ENCODE measurements at places on chromosomes 4 and X.

GRCh38 chr4:73178389-73178788 lies 80.2 kb downstream of the ANKRD17 start:
- no peak for DNase-seq

DNA sequence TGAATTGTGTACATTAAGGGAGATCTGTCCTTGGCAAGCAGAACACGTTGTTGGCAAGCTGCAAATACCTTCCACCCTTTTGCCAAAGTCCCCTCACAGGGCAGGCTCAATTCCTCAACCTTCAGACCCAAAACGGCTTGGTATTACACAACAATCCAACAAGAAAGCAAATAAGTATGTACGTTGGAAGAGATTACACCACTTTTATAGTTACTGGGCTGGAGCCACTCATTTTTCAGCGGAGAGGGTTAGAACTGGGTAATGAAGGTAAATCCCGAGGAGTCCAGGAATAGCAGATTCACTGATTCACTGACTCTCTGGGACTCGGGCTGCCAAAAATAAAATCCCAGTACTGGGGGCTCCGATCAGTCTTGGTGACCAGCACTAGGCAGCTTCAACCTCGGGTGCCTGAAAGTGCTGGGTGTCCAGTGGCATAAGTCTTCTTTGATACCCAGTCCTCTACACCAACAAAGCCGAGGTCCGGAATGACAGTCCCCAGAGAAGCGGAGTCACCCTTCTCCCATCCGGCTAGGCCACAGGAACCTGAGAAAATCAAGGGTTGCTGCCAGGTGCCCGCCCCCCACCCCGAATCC lies 587 bp downstream of the TIMM8A start:
- no peak for DNase-seq

- no peak for DNase-seq
Measured at GRCh38 chr4:127936974-127937373, 28.0 kb downstream of the MFSD8 start.

GRCh38 chr4:73417342-73417741 lies 13.3 kb downstream of the ALB start:
- no peak for DNase-seq

GRCh38 chrX:87805829-87806490 lies 288.4 kb downstream of the KLHL4 start:
- DNase-seq = no peak

DNA sequence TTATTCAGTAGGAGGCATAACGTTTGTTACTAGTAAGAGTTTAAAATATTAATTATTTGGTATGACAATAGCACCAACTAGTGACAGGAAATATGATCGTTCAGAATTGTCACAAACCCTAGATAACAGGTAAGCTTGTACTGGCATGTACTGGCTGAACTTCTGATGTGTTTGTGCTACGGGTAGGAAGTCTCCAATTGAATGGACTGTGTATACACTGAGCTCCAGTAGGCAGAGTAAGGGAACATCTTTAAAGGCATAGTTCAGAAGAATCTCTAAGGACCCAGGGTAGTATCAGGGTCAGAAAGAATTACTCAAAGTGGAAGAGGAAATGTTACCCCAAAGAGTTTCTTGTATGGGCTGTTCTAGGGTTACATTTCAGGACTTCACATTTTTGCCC lies 230.4 kb downstream of the EDA2R start:
- DNase-seq = no peak

DNA sequence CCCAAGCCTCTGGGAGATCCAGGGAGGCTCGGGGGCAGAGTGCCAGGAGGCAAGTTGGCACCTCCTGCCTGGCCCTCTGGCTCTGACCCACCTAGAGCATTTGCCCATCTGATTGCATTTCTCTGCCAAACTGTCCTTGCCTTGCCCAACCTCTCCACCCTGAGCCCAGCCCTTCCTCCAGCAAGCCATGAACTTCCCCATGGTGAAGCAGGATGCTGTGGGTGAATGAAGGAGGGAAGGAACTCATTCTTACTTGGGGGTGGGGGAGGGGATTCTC lies 9.3 kb upstream of the CNGA2 start:
- no peak for DNase-seq

DNA sequence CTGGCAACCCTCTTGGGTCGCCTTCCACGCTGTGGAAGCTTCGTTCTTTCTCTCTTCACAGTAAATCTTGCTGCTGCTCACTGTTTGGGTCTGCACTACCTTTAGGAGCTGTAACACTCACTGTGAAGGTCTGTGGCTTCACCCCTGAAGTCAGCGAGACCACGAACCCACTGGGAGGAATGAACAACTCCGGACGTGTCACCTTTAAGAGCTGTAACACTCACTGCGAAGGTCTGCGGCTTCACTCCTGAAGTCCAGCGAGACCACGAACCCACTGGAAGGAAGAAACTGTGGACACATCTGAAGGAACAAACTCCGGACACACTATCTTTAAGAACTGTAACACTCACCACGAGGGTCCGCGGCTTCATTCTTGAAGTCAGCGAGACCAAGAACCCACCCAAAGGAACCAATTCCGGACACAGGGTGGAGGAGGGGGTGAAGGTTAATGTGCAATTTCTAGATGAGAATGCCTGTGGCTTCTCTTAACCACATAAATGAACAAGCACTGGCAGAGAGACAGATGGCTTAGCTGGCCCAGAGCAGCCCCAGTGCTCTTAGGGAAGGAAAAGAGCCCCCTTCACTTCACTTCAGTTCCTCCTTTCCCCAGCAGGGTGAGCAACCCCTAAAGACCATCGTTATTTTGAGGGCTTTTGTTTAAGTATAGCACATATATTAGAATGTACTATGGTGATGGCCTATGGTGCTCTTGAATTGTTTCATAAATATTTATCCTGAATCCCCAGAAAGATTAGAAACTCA lies 73.0 kb downstream of the LUZP4 start:
- DNase-seq = no peak

DNA sequence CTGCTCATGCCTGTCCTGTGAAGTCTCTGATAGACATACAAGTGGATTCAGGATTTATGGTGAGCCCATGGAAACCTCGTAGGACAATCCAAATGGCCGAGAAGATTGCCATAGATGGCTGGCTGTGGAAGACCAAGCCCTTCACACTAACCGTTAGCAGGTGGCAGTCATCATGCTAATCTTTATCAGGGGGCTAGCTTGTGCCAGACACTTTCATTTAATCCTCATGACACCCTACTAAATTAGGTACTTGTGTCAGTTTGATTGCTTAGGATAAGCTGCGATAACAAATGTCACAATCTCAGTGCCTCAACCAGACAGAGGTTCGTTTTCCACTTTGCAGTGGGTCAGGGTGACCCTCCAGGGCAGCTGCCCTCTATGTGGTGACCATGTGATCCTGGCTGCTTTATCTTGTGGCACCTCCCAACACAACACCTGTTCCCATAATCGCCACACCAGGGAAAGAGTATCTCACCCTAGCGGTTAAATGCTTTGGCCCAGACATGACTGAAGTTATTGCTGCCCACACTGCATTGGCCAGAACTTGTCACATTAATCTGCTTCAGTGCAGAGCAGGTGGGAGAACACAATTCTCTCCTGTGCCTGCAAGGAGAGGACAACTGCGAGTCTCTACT lies 60.8 kb downstream of the REPS2 start:
- peak; percentile 39 for DNase-seq

DNA sequence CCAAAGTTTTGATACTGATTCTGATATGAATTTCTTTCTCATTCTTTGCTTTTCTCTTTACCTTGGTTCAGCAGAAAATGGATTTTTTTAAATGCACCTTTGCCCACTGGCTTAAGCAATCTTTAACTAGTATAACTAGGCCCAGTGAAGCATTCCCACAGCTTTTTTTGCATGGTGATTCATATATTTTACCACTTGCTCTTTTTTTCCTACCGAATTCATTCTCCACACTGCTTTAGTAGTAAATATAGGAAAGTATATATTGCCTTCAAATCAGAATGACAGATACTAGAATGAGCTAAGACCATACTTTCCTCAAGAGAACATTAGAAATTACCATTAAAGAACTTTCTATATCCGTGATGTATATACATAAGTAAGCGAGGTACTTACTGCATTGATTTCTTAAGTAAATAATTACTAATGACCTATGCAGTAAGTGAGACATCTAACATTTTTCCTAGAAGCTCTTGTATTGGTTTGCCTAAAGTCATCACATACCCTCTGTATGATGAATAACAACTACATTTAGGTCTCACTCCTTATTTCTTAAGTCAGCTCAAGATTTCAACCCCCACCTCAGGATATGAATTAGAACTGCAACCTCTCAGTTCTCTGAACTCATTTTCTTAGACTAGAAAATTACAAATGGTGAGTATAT lies 44.2 kb downstream of the SLC4A4 start:
- no peak for DNase-seq

Measured in dermis microvascular lymphatic vessel endothelial cell (primary cell).